Fibroblast of skin of back (primary cell): ENCODE measurements at places on chromosomes 6 and 20.

GRCh38 chr6:88376768-88377387 lies 210.7 kb upstream of the CNR1 start:
- DNase-seq: peak; percentile 79

GRCh38 chr20:32991792-32992641 lies 12.2 kb downstream of the SUN5 start:
- DNase-seq: no peak

DNA sequence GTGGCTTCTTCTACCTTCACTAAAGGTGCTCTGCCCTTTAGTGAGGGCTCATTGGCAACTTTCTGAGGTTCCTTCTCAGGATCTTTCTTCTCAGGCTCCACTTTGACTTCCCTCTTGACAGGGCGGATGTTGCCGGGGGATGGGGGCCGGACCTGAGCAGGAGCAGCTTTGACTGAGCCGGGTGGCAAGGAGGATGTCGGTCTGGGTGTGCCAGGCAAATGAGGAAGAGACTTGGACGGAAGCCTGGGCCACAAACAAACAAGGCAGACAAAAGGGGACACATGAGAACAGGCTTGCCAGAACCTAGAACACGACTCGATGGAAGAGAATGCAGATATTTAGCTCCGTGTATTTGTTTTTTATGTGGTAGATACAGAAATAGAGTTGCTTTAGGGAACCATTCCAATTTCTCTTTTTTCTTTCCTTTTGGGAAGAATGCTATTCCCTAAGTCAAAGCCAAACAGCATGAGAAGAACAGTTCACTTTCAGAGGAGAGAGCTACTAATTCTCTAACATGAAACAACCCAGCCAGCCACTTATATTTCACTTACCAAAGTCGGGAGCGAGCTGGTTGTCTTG lies 76.2 kb upstream of the BCLAF1 start:
- DNase-seq: peak; percentile 5

GRCh38 chr6:34249469-34250261 lies 859 bp upstream of the SMIM29 start:
- no peak for DNase-seq

DNA sequence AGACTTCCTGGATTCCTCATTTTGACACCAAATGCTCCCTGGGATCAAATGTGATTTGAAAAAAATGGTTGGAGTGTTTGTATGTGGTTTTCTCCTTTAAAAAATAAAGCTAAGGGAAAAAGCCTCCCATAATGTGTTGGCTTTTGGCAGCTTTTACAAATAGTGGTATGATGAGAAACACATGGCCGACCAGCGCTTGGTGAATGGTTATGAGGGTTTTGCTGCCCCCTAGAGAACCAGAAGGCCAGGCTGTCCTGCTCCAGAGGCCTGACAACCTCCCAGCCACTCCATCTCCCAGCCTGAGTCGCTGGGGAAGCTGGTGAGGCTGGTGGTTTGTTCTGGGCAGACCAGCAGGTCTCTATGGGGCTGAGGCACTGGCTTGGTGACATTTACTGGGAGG lies 69.3 kb downstream of the CLIC5 start:
- peak; percentile 82 for DNase-seq

- DNase-seq: no peak
Measured at GRCh38 chr20:44547419-44547818, 25.5 kb upstream of the SERINC3 start.

DNA sequence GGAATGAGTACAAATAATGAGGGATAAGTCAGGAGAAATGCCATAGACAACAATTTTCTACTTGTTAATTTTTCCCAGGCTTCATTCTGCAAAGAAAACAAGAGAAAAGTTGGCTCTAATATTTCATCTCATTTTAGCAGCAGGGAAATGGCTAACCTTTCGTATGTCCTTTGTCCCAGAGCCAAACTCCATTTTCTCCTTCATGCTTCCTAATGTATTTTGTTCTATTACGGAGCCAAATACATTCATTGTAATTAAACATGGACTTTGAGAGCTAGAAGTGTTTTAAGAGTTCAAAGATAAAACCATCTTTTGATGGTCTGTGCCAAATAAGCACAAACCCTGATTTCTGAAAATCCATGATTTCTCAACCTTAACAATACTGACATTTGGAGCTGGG lies 136.9 kb downstream of the PTCHD4 start:
- DNase-seq: no peak

GRCh38 chr6:56890683-56891429 lies 64.1 kb upstream of the BEND6 start:
- DNase-seq: peak; percentile 94

- DNase-seq: peak; percentile 70
Measured at GRCh38 chr6:70110126-70111022, 192.5 kb downstream of the COL9A1 start.

DNA sequence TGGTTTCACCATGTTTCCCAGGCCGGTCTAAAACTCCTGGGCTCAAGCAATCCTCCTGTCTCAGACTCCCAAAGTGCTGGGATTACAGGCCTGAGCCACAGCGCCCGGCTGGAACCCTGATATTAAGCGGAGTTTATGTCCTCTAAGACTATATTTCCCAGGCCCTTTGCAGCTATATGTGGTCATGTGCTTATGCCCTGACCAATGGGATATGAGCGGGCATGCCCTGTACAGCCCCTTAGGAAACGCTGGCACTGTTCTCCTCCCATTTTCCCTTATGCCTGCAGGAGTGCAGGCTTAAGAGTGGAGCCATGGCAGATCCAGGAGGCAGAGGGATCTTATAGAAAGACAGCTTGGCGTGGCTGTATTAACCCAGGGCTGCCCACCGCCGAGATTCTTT lies 29.9 kb downstream of the RSPO4 start:
- no peak for DNase-seq

DNA sequence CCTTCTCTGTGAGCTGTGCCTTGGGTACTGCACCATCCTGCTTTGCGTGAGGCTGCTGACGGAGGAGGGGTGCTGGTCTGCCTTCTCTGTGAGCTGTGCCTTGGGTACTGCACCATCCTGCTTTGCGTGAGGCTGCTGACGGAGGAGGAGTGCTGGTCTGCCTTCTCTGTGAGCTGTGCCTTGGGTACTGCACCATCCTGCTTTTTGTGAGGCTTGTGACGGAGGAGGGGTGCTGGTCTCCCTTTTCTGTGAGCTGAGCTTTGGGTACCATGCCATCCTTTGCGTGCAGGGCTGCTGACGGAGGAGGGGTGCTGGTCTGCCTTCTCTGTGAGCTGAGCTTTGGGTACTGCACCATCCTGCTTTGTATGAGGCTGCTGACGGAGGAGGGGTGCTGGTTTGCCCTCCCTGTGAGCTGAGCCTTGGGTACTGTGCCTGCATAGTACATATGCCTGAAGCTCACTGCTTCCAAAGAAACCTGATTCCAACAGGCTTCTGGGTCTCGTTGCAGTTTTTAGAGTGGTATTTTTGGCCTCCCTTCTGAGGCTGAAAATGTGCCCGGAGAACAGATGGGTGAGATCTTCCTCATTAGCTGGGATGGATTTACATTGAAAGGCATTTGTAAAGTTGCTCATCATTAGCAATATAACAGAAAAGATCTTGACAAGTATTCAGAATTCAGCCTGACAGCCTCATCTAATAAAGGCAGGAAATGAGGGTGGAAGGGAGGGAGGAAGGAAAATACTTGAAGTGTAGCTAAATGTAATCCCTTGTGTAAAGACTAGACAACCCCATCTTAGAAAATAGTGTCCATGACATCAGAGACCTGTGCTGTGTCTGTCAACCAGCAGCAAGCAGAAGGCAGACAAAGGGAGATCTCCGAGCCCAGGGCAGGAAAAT lies 46.8 kb upstream of the UNC93A start:
- DNase-seq: no peak

DNA sequence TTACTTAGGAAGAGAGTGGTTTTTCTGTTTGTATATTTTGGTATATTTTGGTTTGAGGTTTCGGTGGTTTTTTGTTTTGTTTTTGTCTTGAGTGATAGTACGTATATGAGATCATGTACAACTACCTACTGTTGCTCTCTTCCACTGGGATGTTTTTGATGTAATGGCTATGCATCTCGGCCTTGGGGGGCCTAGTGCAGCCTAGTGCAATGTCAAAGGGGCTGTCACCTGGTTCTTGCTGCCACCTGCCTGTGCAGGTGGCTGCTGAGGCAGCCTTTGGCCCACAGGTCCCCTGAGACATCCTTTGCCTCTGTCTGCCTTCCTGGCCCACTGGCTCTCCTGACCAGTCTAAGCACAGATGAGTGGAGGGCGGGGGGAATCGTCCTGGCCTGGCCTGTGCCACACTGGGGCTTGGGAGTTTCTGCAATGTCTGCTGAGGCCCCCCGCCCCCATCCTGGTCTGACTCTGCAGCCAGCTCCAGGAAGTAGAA lies 546.6 kb downstream of the CD83 start:
- no peak for DNase-seq

DNA sequence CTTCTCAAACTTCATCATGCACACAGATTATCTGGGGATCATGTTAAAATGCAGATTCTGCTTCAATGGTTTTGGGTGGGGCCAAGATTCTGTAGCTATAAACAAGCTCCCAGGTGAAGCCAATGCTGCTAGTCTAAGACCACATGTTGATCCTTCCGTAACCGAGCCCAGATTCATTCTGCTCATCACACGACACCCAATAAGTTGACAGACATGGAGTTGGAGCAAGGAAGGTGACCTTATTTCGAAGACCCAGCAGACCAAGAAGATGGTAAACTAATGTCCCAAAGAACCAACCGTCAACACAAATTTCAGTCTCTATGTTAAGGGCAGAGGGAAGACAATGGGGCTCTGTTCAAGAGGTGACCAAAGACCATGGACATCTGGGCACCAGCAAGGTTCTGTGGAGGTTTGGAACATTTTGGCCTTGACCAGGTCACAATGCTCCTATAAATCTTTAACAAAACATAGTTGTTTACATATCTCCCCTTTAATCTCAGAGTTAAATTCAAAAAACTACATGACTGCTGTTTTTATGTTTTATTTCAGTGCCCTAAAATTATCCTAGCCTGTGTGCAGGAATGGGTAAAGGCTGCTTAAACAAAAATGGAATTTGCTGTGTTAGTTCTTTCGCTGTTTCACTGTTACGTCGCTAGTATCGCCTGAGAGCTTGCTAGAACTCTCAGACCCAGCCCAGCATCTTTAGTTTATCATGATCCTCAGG lies 50.1 kb downstream of the SPTLC3 start:
- no peak for DNase-seq

GRCh38 chr20:20606881-20607280 lies 105.6 kb downstream of the RALGAPA2 start:
- DNase-seq: no peak

DNA sequence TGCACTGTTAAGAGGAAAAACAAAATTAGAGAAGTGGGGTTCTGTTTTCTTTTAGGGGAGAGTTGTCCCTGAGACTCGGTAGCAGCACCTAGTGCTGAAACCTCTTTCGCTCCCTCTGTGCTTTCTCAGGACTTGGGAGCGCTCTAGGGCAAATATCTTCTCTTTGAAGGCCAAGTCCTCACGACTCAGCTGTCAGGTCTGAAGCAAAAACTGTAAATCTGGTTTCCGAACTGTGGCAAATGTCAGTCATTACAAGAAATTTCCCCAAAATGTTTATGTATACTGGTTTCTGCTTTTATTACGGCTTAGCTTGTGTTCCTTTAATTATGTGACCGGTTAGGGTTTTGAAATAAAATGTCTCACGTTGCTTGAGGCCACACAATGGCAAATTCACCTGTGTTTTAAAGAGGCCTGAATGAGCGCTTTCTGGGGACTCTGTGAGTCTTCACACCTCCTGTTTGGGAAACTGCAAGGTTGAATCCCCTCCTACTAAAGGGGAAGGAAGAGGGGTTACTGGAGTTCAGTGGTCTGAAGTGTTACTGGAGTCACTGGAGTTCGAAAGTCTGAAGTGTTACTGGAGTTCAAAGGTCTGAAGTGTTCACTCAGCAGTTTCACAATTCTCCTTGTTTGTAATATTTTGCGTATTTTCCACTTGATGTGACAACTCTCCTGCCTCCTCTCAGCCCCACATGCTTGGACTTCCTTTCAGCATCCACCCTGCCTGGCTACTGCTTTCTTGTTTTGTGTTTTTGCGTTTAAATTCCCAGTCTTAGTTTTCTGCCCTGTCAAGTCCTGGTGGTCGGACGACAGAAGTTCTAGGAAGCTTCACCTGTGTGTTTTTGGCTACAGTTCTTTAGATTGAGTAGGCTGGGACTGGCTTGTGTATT lies 1.6 kb downstream of the SMPDL3A start:
- DNase-seq: peak; percentile 20

DNA sequence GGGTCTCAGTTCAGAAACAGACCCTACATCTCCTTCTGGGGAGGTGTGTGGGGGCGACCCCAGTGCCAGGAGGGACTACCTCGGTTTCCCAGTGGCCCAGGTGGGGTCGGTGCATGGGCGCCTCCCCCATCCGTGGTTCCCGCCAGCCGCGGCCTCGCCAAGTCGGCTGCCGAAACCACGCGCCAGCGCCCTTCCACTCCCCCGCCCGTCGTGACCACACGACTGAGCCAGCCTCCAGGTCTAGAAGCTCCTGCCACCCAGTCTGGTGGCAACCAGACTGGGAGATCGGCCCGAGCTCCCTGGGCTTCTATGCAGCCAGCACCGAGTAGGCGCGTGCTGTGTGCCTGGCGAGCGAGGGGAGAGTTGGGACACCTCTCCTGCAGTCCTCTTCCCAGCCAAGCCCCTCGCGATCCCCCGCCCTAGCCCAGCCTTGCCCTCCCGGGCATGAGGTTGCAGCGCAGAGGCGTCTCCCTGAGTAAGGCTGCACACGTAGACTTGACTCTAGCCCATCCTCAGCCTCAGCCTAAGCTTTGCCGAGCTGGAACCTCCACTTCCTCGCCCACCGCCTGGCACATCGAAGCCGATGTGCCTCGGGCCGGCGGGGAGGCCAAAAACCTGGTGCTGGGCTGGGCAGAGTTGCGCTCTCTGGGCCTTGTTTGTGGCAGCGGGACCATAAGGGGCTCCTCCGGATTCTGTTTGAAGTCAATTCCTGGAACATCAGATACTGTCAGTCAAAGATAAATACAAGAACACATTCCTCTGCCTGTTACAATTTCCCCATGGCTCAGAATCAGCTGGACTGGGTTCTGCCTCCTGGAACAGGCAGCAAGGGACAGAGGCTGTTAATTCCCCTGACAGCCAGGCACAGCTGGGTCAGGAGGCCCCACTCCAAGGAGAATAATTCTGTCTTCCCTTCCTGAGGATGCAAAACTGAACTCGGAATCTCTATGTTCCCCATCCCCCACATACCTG lies 1.5 kb upstream of the CPNE5 start:
- no peak for DNase-seq

DNA sequence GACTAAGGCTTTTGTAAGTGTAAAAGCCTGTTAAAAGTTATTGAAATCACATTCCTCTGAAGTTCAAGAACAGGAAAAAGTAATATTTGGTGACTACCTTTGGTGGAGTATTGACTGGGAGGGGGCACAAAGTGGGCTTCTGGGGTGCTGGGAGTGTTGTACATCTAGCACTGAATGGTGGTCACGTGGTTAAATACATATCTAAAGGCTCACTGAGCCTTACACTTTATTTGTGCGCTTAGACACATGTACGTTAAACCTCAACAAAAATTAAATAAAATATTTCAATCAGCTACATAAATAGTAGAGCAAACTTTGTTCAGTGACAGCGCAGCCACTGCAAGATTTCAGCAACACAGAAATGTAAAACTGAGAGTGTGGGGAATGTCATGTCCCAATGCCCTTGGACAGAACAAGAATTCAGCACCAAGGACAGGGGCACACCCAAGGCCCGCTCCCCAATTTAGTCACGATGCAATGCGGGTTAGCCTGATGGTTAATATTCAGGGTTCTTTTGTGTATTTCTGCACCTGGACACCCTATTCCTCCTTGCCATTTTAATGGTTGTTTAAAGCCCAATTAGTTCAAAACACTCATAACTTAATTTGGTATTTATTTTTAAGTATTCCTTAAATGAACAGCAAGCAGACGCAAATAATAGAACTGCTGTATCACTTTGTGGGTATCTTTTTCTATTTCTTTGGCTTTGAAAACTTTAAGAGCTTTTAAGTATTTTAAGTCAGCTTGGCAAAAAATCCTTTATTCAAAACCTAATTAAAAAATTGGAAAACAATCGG lies 37.4 kb downstream of the ANGPT4 start:
- DNase-seq: peak; percentile 41
